Stimulated activated CD4-positive, alpha-beta T cell treated with anti-CD3 and anti-CD28 coated beads, Interleukin-4, amount 100 ng/mL, for 24 hours (primary cell): ENCODE measurements at places on chromosomes 1 and 21.

GRCh38 chr1:8607906-8608305 lies 209.5 kb downstream of the RERE start:
- no peak for DNase-seq

DNA sequence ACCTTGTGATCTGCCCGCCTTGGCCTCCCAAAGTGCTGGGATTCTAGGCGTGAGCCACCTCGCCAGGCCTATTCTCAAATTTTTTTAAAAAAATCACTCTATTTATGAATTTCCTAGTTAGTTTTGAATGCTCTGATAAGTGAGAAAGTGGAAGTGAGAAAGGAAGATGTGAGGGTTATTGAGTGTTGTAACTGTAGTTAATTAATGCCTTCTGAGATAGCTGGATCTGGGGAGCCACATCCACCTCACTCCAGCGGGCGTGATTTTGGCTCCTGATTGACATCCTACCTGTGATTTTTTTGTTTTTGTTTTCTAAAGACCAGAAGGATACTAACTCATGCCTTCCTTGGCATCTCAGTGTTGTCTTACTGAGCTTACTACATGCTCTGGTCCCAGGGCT lies 65.6 kb downstream of the ST3GAL3 start:
- no peak for DNase-seq

DNA sequence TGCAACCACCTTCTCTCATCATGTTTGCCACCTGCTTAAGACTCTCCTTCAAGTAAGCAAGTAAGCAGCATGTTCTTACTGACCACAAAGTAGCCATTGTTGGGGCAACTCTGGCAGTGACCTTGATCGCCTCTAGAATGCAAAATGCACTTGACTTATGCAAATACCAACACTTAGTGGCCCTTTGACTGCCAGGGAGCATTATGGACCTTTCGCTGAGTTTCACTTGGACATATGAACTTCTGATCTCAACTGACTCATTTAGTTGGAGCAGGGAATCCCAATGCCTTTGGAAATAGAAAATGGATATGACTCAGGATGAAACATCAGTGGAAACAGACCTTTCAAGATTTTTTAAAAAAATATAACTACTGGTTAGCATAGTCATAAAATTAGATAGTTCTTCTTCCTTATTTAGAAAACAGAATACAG lies 6.1 kb upstream of the PLA2G5 start:
- no peak for DNase-seq

- DNase-seq, result no peak
These were observed 492.6 kb downstream of the KCNT2 start for GRCh38 chr1:196115646-196116045.

GRCh38 chr21:44299458-44300261 lies at the start of gene PFKL:
TSS of gene PFKL (plus strand) at chr21:44300053. CDS start at chr21:44300106, 53 bp downstream.
- peak; percentile 54 for DNase-seq

GRCh38 chr1:236035681-236036101 lies 29.2 kb downstream of the NID1 start:
- DNase-seq, result no peak

DNA sequence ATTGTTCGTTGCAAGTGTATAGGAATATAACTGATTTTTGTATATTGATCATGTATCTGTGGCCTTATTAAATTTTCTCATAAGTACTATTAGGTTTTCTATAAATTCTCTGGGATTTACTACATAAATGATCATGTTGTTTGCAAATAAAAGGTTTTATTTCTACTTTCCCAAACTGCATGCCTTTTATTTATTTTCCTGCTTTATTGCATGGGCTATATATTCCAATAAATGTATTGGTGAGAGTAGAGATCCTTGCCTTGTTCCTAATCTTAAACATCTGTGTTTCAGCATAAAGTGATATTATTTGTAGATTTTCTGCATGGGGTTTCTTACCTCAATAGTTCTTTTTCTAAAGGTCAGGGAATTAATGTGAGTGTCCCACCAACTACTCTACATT lies 107.0 kb upstream of the CD55 start:
- no peak for DNase-seq

DNA sequence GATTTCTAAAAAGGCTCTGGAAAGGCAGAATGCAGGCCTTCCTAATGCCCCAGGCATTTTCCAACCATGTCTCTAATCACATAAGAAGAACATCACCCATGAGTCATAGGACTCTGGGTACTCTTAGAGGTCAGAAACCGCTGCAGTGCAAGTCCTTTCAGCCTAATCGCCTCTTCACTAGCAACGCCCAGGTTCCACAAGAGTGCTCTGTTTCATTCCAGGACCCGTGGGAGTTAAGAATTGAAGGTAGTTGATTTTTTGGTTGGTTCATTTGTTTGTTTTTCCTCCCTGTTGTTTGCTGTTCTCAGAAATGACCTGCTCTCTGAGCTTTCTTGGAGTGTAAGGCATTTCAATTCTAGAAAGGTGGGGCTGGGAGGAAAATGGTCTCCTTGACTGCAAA lies 123.2 kb downstream of the NR5A2 start:
- DNase-seq, result peak; percentile 13

- peak; percentile 39 for DNase-seq
These were observed 105.8 kb downstream of the MRPL39 start for GRCh38 chr21:25501462-25501861.

DNA sequence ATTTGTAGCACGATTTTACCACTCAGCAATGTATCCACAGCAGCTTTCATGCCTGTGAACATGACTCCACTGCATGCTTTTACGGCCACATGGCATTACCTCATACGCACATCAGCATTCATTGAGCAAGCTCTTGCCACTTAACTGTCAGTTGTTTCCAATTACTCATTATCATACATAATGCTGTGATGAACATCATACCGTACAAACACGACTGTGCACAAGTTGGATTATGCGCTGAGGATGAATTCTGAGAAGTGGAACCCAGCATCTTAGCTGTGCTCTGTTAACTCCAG lies 9.6 kb downstream of the UMODL1 start:
- DNase-seq, result no peak

DNA sequence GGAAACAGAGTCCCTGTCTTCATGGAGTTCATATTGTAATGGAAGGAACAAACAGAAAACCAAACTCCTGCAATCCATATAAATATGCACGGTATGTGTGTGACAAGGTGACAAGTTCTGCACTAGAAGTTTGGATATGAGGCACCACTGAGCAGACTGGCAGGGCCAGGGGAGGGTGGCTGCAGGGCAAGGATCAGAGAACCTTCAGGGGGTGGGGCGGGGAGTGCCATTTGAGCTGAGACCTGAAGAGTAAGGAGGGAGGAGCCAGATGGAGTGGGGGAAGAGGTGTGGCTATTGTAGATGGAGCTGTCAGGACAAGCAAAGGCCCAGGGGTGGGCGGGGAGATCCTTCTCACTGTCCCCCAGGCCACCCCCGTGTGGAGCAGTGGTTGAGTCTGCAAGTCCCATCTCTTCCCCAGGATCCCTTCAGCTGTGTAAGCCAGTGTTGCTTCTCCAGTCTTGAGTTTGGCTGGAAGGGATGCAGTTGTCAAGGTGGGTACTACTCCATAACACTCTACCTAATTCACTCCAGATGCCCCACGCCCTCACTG lies 76.4 kb downstream of the ATP5PO start:
- DNase-seq, result no peak

DNA sequence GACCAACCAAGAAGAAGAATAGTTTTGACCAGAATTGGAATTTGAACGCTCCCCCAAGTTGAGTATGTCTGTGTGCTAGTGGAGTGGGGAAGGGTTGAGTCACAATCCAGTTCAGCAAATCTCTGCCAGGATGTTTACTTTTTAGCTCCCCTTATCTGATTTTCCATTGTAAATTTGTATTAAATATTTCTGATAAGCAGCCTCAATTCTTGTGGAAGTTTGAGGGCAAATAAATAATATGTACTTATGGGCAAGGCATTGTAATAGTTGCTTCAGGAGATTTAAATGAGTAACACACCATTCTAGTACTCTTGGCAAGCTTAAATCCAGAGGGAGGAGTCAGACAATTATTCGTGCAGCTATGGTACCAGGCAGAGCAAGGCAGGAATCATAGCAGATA lies 14.4 kb downstream of the CXADR start:
- no peak for DNase-seq

GRCh38 chr1:119040906-119041305 lies 52.8 kb upstream of the TBX15 start:
- no peak for DNase-seq

- DNase-seq, result no peak
These were observed 81.7 kb downstream of the PIK3CD start for GRCh38 chr1:9733160-9733789.

- DNase-seq, result no peak
These were observed 179.1 kb upstream of the BEND5 start for GRCh38 chr1:48955774-48956173.

DNA sequence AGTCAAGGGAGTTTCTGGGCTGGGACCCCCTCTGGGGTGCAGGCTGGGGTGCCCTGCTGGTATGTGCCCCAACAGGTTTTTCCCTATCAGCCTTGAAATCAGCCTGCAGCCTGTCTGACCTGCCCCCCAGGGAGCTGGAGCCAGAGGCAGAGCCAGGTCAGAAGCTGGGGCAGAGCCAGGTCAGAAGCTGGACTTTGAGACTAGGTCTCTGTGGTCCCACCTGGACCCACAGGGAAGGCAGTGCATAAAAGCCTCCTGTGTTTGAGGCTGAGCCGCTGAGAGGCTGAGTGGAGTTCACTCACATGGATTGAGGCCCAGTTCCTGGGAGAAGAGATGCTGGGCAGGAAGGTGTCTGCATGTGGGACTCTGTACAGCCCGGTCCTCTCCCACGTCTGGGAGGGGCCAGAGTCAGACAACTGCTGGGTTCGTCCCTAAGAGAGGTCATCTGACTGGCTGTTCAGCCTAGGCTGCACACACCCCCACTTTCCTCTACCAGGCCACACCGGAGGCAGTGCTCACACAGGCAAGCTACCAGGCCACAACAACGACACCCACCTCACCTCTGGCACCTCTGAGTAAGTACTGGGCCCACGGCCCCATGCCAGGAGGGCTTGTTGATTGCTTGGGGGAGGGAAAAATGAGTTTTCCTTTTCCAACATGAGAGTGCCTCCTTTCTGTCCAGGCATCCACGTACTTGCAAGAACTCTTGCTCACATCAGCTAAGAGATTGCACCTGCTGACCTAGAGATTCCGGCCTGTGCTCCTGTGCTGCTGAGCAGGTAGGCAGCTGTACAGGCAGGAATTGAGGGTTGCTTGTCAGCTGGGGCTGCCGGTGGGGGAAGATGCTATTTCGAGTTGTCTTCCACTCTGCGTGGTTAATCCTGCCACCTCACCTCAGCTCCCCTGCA lies at the start of gene ANXA9:
ANXA9 (plus strand) TSS at position 488 of the 908 bp plus-strand sequence. CDS start 814 bp downstream, outside the sequence.
- no peak for DNase-seq

- DNase-seq, result no peak
These were observed 19.7 kb upstream of the IFNLR1 start for GRCh38 chr1:24206516-24207394.

GRCh38 chr1:244192325-244192724 lies 141.2 kb downstream of the ZBTB18 start:
- no peak for DNase-seq

GRCh38 chr1:11528611-11529261 lies 49.8 kb downstream of the DISP3 start:
- no peak for DNase-seq

DNA sequence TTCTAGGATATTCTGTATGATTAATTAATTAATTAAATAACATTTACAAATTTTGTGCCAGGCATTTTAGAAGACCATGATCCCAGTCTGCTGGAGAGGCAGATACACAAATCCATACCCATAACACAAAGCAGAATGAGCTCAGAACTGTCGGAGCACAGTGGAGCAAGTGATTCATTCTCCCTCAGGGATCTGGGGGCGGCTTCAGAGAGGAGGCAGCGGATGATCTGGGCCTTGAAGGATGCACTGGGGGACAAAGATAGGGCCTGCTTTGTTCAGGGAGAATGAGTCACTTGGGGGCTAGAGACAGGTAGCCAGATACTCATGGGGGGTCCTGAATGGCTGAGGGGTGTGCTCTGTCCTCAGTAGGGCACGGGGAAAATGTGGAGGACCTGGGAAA lies 50.9 kb upstream of the TRABD2B start:
- no peak for DNase-seq

DNA sequence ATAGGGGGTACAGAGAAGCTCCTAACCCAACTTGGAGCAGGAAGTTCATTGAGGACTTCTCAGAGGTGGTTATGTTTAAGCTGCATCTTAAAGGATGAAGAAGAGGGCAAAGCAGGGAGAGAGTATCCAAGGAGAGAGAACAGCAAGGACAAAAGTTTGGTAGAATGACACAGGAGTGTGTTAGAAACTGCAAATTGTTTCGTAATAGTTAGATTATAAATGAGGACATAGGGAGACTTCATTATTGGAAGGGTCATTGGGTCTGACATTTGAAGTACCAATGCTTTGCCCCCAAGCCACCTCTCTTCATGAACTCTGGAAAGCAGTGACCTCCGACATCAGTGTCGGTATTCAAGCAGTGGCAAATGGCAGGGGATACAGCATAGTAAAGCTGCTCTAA lies 209.6 kb upstream of the JUN start:
- DNase-seq, result no peak

DNA sequence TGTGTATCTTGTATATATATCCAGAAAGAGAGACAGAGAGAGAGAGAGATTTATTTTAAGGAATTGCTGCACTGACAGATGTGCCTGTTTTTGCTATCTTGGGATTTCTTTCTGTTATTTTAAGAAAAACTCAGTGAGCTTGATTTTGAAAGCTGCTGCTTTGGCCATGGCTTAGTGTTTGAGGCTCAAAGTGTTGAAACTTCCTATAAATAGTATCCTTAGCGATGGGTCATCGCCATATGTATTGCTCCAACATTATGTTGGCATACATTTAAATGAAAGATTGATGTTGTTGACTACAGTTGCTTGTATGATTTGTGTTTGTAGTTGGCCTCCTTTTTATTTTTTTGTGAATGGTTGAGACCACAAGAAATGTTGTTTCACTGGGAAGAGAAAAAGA lies 29.0 kb upstream of the NTPCR start:
- no peak for DNase-seq

DNA sequence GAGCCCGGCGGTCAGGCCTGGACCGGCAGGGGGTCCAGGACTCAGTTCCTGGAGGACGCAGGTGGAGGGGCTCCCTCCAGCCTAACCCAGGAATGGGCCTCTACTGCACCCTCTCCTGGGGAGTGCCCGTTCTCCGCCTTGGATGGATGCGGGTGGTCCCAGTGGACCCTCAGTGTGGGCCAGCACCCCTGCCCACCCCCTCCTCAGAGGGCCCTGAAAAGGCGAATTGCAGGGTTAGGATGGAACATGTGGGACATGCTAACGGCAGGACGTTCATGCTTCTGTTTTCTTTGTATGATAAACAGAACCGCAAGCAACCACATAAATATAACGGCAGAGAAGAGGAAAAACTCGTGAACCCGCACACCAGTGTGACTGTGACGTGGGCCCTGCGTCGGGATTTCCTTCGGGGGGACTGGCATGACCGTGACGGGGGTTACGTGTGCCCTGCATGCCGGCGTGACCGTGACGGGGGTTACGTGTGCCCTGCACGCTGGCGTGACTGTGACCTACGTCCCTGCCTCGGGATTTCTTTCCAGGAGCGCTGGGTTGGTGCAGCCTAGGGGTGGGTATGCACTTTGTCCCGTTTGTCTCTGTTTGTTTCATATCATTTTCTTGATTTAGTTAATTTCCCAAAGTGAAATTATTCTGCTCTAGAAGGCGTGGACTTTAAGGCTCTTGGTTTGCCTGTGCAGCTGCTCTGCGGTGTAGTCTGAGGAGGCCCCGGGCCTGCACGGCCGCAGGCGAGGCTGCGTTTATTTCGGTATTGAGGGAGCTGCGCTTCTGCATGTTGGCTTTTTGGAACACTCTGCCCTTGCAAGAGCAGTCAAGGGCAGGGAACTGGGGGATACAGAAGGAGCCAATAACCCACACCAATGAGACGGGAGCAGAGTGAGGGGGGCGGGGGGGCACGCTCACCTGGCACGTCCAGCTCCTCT lies 3.1 kb downstream of the FTCD start:
- no peak for DNase-seq
